Upper lobe of right lung (tissue), 1 donor: ENCODE measurements at places on chromosomes 2 and 18. TPM values are rescaled to one million over a fixed set of nuclear protein-coding genes. Genes with fewer than 3 reads are reported as not detected.

Gene FAHD2B
- 12.2 TPM for total RNA-seq

Gene PEX13
- 26.9 TPM for total RNA-seq

Gene NAT8
- not detected for total RNA-seq

Gene DLGAP1
- 5.4 TPM for total RNA-seq

- no peak overlapping the region for H3K4me3 ChIP-seq
- no peak overlapping the region for H3K27ac ChIP-seq
- no peaks in the 10 kb centered on the region for H3K36me3 ChIP-seq
- no peaks in the 10 kb centered on the region for H3K4me1 ChIP-seq
These were observed 876 bp downstream of the CNTNAP5 start for GRCh38 chr2:124025891-124026434.

DNA sequence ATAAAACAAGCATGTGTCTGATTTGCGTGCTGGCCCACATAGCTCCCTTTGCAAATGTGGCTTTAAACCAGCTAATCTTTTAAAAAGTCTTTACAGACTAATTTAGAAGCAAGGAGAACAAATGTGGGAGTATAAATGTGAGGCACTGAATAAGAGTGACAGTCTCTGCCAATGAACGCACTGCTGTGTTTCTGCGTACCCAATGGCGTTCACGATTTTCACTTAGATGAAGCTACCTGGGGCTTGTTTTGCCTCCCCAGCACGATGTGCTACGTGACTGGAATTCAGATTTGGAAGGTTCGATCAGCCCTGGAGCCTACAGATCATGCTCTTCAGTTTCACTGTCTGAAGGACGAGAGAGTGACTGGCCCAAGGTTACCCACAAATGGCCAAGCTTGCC is 10.8 kb upstream of the CRACDL start:
- H3K4me3 ChIP-seq: no peak overlapping the region
- no peaks in the 10 kb centered on the region for H3K4me1 ChIP-seq
- H3K36me3 ChIP-seq: no peaks in the 10 kb centered on the region
- no peak for DNase-seq

DNA sequence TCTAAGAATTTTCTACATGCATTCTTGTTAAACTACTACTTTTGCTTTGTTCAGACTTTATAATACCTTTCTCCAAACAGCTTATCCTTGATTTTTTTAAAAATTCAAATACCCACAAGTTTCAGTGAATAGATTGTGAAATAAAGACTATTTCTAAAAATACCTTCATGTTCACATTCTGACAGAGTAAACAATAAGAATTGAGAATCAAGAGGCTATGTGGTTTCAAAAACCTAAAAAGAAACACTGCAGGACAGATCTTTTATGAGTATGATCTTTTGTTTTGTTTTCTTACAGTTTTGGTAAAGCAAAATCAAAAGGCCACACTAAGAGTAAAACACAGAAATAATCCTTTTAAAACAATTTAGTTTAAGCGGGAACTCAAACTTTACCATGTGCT is 21.2 kb downstream of the ALS2 start:
- H3K36me3 ChIP-seq: peaks cover 57% of the 10 kb centered on the region

DNA sequence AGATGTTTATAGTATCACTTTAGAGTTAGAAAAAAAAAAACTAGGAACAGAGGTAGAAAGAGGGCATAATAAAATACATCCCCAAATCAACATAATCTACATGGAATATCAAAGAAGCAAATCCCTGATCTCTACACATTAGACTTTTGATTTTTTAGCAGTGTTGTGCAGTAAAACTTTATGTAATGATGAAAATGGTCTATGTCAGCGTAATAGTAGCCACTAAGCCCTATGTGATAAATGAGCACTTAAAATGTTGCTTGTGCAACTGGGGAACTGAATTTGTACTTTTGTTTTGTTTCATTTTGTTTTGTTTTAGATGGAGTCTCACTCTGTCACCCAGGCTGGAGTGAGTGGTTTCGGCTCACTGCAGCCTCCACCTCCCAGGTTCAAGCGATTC is 36.3 kb downstream of the LNPK start:
- no peak overlapping the region for H3K4me3 ChIP-seq
- no peak overlapping the region for H3K27ac ChIP-seq
- DNase-seq: no peak

DNA sequence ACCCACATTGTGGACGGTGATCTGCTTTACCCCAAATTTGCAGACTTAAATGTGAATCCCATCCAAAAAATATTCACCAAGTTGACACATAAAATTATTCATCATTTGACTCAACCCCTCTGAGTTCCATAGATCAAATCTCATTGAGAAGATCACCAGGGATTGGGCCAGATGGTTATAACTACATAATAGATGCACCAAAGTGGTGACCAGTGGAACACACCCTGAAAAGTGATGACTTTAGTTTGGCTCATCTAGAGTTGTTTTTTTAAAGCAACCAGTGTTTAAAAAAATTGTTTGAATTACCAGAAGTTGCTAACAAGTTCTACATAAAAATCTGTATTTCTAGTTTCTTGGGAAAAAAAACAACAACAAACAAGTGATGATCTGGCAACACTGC is 155.0 kb downstream of the PLCL1 start:
- no peaks in the 10 kb centered on the region for H3K36me3 ChIP-seq
- no peaks in the 10 kb centered on the region for H3K27me3 ChIP-seq
- H3K4me1 ChIP-seq: no peaks in the 10 kb centered on the region
- DNase-seq: no peak

GRCh38 chr2:21928292-21928691 is 804.5 kb downstream of the TDRD15 start:
- no peaks in the 10 kb centered on the region for H3K4me1 ChIP-seq
- DNase-seq: no peak
- no peaks in the 10 kb centered on the region for H3K36me3 ChIP-seq
- no peak overlapping the region for H3K4me3 ChIP-seq
- no peak overlapping the region for H3K27ac ChIP-seq
- no peaks in the 10 kb centered on the region for H3K27me3 ChIP-seq

DNA sequence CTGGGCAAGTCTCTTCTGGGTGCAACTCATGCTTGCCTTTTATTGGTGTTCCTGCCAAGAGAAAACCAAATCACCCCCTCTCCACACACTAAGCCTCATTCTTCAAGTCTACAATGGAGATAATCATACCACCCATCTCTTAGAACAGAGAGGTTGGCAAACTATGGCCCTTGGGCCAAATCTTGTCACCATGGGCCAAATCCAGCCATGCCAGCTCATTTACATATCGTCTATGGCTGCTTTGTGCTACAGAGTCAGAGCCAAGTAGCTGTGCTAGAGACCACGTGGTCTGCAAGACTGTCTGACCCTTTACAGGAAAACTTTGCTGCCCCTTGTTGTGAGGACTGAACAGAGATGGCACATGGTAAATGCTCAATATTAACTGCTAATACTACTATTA is 270.3 kb upstream of the PARD3B start:
- H3K27ac ChIP-seq: no peak overlapping the region
- DNase-seq: no peak
- no peaks in the 10 kb centered on the region for H3K36me3 ChIP-seq
- no peaks in the 10 kb centered on the region for H3K27me3 ChIP-seq
- no peak overlapping the region for H3K4me3 ChIP-seq

GRCh38 chr2:239463541-239464165 is 62.8 kb upstream of the HDAC4 start:
- H3K27ac ChIP-seq: no peak overlapping the region
- H3K27me3 ChIP-seq: no peaks in the 10 kb centered on the region
- DNase-seq: peak; percentile 67
- no peaks in the 10 kb centered on the region for H3K4me1 ChIP-seq
- no peak overlapping the region for H3K4me3 ChIP-seq

DNA sequence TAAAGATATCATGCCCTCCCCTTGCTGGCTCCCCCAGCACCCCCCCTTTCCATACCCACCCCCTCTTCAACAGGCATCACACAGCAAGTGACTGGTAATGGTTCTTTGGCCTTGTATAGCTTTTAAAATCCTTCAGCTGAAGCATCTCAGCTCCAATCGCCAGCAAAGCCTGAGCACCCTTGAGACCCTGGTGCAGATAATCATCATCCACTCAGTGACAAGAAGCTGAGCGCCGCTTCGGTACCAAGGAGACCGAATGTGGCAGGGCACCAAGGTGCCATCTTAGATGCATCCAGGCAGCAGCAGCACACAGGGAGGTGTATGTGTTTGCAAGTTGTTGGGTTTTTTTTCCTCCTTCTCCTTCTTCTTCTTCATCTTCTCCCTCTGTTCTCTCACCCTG is 232.7 kb downstream of the BCL11A start:
- no peaks in the 10 kb centered on the region for H3K4me1 ChIP-seq
- no peak overlapping the region for H3K4me3 ChIP-seq

GRCh38 chr18:45119876-45120275 is 439.2 kb downstream of the SETBP1 start:
- no peaks in the 10 kb centered on the region for H3K36me3 ChIP-seq
- no peaks in the 10 kb centered on the region for H3K4me1 ChIP-seq
- no peak overlapping the region for H3K27ac ChIP-seq
- no peaks in the 10 kb centered on the region for H3K27me3 ChIP-seq
- no peak overlapping the region for H3K4me3 ChIP-seq

DNA sequence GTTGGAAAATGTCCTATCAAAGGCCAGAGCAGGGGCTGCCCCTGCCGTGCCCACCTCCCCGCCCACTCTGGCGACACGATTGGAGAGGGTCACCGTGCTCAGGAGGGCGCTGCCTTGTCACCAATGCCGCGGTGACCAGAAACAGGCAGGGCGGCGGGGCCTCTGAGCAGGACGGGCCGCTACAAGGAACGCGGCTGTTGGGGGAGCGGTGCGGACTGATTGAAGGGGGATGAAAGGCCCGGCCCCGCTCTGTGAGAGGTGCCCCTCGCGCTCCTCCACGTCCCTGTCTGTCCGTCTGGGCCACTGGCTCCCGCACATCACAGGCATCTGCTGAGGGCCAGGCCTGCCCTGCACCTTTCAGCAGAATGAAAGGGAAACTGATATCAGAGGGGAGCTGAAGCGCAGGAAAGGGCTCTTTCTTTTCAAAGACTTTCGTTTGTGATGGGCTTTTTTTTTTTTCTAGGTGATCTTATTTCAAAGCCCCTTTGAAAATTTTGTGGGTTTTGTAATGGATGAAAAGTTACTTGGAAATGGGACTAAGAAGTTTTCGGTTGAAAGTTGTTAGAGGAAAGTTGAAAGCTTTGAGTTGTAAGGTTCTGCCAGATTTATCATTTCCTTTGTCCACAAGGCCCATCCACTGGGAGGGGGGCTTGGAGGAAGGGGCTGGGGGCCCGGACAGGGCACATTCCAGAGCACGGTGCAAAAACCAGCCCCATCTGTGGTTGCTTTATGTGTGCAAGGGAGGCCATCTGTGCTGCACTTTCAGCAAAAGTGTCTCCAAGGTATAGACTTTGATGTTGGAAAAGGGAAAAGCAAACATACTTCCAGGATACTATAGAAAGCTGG is 244.2 kb downstream of the KLHL29 start:
- no peak for DNase-seq
- no peak overlapping the region for H3K27ac ChIP-seq
- no peaks in the 10 kb centered on the region for H3K36me3 ChIP-seq
- no peaks in the 10 kb centered on the region for H3K27me3 ChIP-seq
- no peaks in the 10 kb centered on the region for H3K4me1 ChIP-seq
- H3K4me3 ChIP-seq: no peak overlapping the region

DNA sequence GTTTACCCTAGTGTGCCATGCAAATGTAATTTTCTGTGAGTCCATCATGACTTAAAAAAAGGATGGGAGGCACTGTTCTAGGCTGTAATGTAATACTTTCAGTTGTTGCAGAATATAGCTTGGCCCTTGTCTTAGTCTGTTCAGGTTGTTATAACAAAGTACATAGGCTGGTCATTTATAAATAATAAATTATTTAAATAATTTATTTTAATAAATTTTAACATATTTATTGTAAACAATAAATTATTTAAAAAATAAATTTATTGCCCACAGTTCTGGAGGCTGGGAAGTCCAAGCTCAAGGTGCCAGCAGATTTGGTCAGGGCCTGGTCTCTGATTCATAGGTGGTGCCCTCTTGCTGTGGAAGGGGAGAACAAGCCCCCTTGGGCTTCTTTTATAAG is 35.2 kb downstream of the RAPGEF4 start:
- no peak for DNase-seq
- no peaks in the 10 kb centered on the region for H3K4me1 ChIP-seq
- H3K27me3 ChIP-seq: no peaks in the 10 kb centered on the region
- H3K27ac ChIP-seq: no peak overlapping the region
- H3K36me3 ChIP-seq: no peaks in the 10 kb centered on the region

- no peaks in the 10 kb centered on the region for H3K36me3 ChIP-seq
- H3K27me3 ChIP-seq: no peaks in the 10 kb centered on the region
- no peak overlapping the region for H3K27ac ChIP-seq
- no peaks in the 10 kb centered on the region for H3K4me1 ChIP-seq
- no peak overlapping the region for H3K4me3 ChIP-seq
These were observed 331.9 kb downstream of the NUP35 start for GRCh38 chr2:183456177-183456576.

- no peaks in the 10 kb centered on the region for H3K27me3 ChIP-seq
- no peak overlapping the region for H3K27ac ChIP-seq
- DNase-seq: no peak
- no peaks in the 10 kb centered on the region for H3K36me3 ChIP-seq
- H3K4me1 ChIP-seq: peaks cover 6% of the 10 kb centered on the region
- no peak overlapping the region for H3K4me3 ChIP-seq
These were observed 3.7 kb upstream of the MRPS9 start for GRCh38 chr2:105034170-105034569.

DNA sequence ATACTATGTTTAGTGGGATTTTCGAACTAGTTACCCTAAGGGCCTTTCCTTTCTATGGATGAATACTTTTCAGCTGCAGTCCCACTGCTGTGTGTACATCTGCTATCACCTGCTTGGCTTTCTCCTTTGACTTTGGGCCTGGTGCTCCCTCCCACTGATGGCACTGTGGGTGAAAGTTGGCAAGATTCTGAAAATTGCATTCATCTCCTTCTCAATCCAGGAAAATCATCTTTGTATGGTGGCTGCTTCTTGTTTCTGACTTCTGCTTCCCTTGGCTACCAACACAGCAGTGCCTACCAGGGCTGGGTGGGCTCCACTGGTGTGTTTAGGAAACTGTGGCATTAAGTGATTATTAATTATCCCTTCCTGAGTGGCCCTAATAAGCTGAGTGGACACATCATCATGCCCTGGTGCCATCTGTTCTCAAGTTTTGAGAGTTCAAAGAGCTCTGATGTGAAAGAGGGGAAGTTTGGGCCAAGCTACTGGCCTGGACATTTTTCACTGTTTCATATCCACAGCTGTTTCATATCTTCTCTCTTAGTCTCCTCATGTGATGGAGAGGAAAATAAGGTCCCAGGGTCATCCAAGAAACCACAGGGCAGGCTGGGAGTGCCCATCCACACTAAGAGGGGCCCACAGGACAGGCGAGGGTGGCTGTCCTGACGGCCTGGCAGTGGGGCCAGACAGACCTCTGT is 16.7 kb downstream of the HK2 start:
- H3K36me3 ChIP-seq: no peaks in the 10 kb centered on the region
- no peaks in the 10 kb centered on the region for H3K27me3 ChIP-seq
- H3K4me3 ChIP-seq: no peak overlapping the region
- peaks cover 58% of the 10 kb centered on the region for H3K4me1 ChIP-seq
- peak overlapping the region; percentile 65 for H3K27ac ChIP-seq

DNA sequence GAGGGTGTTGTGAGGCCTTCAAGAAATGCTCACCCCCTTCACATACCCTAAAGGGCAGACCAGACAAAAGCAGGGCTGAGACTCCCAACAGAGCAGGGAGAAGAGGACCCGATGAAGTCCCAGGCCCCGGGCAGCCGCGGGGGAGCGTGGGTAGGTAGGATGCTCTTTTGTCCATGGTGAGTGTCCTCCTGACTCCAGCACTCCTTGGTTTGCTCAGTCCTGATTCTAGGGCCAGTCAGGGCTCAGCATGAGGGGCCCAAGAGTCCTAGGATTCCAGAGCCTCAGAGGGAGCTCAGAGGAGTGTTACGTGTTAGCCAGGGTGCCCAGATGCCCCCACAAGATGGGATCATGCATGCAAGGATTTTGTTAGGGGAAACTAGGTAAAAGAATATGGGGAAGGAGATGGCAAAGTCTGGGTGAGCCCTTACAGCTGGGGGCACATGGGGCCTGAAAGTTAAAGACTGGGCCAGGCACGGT is 64.8 kb downstream of the SMAD7 start:
- peak; percentile 60 for DNase-seq
- H3K4me1 ChIP-seq: peaks cover 5% of the 10 kb centered on the region
- no peak overlapping the region for H3K4me3 ChIP-seq
- H3K27ac ChIP-seq: no peak overlapping the region
- H3K36me3 ChIP-seq: no peaks in the 10 kb centered on the region
